ENCODE measurements at places on chromosomes 7 and 10.

- no peaks in the 10 kb centered on the region for H3K27me3 ChIP-seq
- no peak overlapping the region for H3K4me3 ChIP-seq
- H3K36me3 ChIP-seq: no peaks in the 10 kb centered on the region
- no peak overlapping the region for H3K27ac ChIP-seq
- no peaks in the 10 kb centered on the region for H3K4me1 ChIP-seq
These were observed 9.0 kb downstream of the PPP1R17 start for GRCh38 chr7:31695859-31696614.

GRCh38 chr7:70596598-70596913 is 535.4 kb upstream of the GALNT17 start:
- H3K36me3 ChIP-seq: no peaks in the 10 kb centered on the region
- peak overlapping the region; percentile 56 for H3K4me3 ChIP-seq
- H3K27ac ChIP-seq: peak overlapping the region; percentile 71
- peaks cover 21% of the 10 kb centered on the region for H3K27me3 ChIP-seq

DNA sequence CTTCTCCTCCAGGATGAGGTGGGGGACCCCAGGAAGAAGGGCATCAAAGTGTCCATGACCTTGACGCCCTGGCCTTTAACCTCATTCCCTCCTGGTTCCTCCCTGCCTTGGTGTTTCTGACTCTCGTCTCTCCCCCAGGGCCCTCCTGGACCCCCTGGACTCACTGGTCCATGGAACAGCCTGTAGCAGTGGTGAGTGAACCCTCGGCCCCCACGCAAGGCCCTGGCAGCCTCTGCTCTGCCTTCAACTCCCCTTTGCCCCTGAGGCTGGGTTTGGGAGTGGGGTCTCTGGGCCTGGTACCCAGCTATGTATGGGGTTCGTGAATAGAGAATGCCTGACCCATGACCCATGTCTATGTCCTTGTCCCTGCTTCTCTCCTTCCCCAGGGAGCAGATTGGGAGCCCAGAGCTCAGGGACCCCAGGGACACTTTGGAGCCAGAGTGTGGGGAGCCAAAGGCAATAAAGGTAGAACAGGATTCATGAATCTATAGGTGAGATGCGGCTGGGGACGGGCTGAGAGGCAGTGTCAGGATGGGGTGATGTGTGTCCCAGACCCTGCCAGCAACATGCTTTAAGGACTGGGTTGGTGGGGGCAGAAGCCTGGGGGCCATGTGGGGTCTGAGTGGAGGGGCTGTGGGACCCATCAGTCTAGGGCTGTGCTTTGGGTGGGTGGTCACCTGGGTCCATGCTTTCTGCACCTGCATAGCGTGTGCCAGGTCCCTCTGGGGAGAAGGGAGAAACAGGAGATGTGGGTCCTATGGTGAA is 18.4 kb upstream of the VOPP1 start:
- H3K27ac ChIP-seq: no peak overlapping the region
- no peak for DNase-seq
- no peaks in the 10 kb centered on the region for H3K4me1 ChIP-seq
- no peaks in the 10 kb centered on the region for H3K36me3 ChIP-seq
- no peaks in the 10 kb centered on the region for H3K27me3 ChIP-seq

DNA sequence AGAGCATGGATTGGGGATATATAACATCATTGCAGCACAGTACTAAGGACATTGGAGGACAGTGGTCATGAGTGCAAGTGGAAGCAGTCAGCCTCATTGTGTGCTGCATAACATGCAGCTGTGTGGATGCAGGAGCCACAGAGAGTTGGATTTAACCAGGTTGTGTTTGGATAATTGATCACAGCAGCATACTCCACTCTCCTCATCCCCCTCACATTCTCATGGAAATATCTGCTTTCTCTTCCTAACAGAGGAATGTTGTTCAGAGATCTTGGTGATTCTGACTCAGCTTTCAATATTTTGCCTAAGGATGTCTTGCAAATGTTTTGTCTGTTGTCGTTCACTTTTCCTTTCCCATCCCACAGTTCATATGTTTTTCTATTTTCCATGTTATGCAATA is 31.8 kb upstream of the LSM8 start:
- no peaks in the 10 kb centered on the region for H3K27me3 ChIP-seq
- H3K4me1 ChIP-seq: no peaks in the 10 kb centered on the region
- DNase-seq: no peak
- H3K27ac ChIP-seq: no peak overlapping the region
